ENCODE measurements at places on chromosomes 6 and 20.

GRCh38 chr6:25165177-25165576 is 114.0 kb upstream of the CARMIL1 start:
- no peak for DNase-seq

DNA sequence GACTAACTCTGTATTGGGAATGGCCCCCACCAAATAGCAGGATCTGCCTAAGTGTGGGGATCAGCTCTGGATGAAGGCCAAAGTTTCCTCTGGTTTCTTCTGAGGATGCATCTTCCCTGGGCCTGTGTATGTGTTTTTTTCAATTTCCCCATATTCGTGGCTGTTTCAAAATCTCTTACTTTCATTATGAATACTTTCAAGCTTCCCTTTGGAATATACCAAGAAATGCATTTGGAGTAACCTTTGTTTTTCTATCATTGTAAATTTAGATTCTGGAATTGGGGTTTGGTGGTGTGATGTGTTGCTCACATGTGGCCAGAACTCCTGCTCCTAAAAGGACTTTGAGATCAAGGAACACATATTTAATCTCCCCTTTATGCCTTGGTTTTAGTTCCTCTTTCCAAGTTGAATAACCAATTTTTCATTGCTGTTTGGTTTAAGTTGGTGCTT is 8.4 kb downstream of the ENTPD6 start:
- no peak for DNase-seq

GRCh38 chr6:699319-699718 is 6.4 kb upstream of the EXOC2 start:
- no peak for DNase-seq

DNA sequence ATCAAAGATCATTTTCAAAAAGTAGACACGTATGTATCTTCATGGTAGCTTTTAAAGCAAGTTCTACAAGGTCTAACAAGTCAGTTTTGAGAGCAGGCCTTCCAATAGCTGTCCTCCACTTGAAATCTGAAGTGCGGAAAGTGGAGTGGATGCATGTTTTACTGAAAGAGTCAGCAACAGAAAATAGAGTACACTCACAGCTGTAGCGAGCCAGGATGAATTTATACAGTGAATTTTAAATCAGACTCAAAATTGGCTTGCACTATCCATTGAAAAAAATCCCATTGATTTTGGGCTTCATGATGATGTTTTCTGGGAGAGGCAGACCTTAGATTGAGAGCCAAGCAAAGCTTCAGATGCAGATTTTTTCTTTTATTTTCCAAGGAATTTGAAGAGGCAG is 80.6 kb downstream of the GJA10 start:
- no peak for DNase-seq

DNA sequence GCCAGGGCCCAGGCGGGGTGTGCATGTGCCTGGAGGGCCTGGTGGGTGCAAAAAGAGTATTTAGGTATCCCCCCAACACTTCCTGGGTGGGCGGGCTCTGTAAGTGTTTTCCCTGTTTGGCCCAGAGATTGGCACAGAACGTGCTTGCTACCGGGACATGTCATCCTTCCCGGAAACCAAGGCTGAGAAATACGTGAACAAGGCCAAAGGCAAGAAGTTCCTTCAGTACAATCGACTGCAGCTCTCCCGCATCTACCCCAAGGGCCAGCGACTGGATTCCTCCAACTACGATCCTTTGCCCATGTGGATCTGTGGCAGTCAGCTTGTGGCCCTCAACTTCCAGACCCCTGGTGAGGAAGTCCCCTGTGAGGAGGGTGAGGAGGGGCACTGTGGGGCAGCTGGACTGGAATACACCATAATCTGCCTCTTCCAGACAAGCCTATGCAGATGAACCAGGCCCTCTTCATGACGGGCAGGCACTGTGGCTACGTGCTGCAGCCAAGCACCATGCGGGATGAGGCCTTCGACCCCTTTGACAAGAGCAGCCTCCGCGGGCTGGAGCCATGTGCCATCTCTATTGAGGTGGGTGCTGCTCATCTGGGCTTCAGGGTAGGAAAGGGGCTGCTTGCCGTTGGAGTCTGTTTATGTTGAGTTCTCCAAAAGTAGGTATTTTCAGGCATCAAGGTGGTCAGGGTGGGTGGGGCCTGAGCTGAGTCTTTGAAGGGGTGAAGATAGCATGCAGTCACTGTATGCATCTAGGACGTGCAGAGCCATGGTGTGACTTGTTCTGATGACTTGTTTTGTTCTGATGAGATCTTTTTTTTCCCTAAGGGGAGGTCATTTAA is 35.2 kb downstream of the PLCG1 start:
- no peak for DNase-seq

- no peak for DNase-seq
Measured at GRCh38 chr6:117072134-117072533, 193.2 kb upstream of the VGLL2 start.

DNA sequence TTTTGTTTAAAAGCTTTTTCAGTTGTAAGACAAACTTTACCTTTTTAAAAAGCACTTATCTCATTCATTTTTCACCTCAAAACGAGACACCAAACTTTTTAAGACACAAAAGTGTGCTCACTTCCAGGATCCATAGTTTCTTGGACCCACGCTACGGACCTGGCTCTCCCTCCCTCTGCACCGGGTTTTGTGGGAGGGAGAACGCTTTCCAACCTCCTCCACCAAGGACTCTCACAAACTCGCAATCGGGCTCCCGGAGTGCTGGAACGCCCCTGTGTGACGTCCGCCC is 436 bp downstream of the CAGE1 start:
- no peak for DNase-seq

GRCh38 chr6:163405412-163406309 is 8.9 kb upstream of the QKI start:
- no peak for DNase-seq

GRCh38 chr6:146847426-146847825 is 248.7 kb downstream of the ADGB start:
- no peak for DNase-seq

- no peak for DNase-seq
Measured at GRCh38 chr6:28315628-28316027, 20.3 kb downstream of the ZSCAN31 start.

DNA sequence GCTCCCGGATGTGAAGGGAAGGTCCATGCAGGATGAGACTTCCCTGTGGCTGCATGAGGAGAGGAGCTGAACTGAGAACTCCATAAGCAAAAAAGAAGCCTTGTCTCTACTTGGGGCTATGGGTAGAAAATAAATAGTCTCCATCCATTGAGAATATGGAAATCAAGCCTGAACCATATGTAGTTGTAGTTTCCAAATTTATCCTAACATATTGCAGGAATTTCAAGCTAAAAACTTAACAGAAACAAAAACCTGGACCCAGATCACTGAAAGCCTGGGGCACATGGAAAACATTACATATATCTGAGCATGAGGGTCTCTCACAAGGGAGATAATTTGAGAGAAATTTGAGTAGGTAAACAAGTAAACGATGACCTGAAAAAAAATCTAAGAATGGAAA is 94.9 kb upstream of the C6orf118 start:
- DNase-seq: no peak

GRCh38 chr20:34887023-34887422 is 10.6 kb downstream of the ACSS2 start:
- no peak for DNase-seq
